ENCODE measurements at places on chromosomes 3 and 15.

DNA sequence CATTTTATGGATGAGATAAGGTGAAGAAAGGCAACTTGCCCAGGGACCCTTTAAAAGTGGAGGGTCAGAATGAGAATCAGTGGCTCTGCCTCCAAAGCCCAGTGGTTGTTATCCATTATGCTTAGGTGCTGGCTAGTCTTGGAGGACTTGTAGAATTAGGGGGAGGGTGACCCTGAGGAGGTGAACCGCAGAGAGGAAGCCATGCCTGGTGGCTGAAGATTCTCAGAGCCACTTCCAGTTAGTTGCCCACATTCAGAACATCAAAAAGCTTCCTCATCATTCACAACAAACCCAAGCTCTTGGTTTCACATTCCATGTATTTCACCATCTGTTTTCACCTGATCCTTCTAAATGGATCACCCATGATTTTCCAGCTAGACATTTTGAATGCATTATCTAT is 11.2 kb downstream of the EBLN2 start:
- no peak for DNase-seq

DNA sequence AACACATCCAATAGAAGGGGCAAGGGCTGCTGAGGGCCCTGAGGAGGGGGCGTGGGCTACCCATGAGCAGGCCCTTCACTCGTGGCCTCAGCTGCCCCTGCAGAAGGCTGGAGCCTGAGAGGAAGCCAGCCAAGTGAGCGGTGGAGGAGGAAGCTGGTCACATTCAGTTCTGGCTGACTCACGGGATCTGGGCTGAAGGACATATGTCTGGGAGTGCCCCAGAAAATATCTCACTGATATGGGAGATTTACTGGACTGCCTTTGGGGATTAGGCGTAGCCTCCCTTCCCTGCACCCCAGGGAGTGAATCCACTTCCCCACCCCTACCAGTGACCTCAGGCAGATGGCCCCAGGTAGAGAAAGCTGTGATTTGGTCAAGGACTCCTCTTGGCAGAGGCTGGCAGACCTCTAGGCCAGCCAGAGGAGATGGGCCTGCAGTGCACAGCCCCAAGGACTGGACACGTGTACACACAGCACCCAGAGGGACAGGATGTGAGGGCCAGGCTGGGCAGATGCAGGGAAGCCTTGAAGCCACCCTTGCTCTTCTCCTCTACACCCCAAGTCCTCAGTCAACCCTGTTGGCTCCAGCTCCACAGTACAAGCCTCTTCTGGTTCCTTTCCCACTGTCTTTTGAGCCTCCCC is 14.2 kb upstream of the ANKDD1A start:
- DNase-seq = no peak

- DNase-seq = peak; percentile 30
These were observed 1.7 kb upstream of the LINGO1 start for GRCh38 chr15:77634266-77634962.

- no peak for DNase-seq
These were observed 10.3 kb downstream of the STOML1 start for GRCh38 chr15:73981761-73982221.

- no peak for DNase-seq
These were observed 116.8 kb upstream of the UBE2E2 start for GRCh38 chr3:23086331-23086730.

DNA sequence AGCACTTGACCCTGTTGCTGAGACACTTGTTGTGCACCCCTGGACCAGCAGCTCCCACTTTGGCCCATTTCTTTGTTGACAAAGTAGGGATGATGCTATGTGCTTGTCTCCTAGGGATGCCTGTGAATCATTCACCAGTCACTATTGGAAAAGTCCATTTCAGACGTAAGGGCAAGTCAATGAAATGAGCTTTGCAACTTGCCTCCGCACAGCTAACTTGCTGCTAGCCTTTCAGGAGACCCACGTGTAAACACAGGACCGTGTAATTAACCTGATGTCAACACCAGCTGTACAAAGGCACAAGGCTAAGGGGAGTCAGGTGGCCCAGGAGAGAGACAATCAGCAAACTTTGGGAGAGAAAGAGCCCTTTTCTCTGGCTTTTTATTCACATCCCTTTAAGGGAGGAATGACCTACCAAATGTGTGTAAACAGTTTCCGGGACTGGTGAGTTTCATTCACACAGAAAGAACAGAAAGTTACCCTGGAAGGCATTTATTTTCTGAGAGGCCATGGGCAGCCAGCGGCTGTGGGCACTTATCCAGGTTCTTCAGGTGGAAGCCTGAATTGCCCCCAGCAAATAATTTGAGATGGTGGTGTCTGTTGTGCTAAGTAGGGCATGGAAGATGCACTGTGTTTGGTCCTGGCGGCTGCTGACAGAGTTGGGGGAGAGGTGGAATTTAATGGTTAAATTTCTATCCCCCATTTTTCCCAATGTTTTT is 54.0 kb downstream of the TIPARP start:
- DNase-seq = no peak

DNA sequence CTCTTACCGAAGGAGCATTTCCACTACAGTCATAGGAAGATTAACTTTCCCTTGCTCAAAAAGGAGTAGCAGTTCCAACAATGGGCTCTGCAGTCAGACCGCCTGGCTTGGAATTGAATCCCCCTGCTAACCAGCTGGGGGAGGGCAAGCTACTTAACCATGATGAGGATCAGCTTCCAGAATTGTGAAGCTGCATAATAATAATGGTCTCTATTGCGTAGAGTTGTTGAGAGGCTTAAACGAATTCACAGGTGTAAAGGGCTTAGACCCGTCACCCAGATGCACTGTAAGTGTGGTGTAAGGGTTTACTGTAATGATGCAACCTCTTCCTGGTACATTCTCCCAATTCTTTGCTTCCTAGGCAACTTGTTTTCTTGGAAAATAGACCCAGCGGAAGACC is 185.2 kb upstream of the RGMA start:
- no peak for DNase-seq

GRCh38 chr3:12574661-12575060 is 17.8 kb downstream of the MKRN2 start:
- DNase-seq = no peak

DNA sequence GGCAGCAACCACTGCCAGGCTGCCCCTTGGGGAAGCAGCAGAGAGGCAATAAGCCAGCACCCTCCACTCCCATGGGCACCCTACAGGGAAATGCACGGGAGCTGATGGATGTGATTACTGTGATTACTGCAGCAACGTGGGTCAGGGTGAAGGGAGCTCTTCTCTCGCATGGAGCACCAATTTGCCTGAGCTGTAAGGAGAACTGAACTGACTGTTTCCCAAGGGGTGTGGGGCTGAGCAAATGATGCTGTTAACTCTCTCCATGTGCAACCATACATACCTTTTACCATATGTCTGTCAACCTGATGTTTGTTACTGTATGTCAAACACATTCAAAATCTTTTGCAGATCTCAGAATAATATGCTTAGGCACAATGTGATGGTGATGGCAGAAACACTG is 680.6 kb downstream of the SQOR start:
- no peak for DNase-seq

DNA sequence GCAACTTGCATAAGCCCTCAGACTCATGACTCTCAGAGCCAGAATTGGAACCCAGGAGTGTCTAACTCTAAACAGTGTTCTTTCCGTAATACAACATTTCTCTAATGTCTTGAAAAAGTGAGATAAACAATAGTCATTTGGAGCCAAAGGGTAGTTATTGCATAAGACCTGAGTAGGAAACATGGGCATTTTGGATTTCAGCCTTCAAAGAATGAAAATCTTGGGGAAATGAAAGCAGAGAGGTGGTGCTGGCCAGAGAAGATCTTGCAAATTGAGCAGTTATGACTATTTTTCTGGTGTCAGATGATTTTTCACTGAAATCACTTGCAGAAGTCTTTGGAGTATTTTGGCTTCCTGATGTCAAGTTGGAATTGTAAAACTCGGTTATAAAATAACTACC is 379.4 kb downstream of the DIPK2A start:
- no peak for DNase-seq

- DNase-seq = no peak
These were observed 149.7 kb downstream of the KLF13 start for GRCh38 chr15:31476236-31476810.

- DNase-seq = peak; percentile 77
These were observed 353.5 kb downstream of the MCTP2 start for GRCh38 chr15:94584833-94585244.

DNA sequence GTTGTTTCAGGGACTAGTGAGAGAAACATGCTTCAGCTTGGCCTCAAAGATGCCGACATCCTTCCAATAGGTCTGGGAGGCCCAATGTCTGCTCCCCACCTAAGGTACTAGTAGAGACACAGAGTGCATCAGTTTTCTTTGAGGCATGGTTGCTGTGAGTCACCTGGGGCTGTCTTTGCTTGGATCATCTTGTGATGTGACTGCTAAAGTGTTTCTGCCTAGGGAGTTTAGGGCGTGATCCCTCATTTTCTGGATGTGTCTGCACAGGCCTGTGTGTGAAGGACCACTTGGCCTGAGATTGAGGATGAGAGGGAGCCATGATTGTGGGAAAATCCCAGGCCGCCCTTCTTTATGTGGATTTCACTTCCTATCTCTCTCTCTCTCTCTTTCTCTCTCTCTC is 4.8 kb downstream of the GASK1A start:
- DNase-seq = no peak

GRCh38 chr3:116432795-116433194 is 12.5 kb downstream of the LSAMP start:
- no peak for DNase-seq

- no peak for DNase-seq
These were observed 32.6 kb upstream of the MTHFS start for GRCh38 chr15:79929412-79929811.

GRCh38 chr15:52181938-52182780 is 9.0 kb downstream of the GNB5 start:
- DNase-seq = no peak

DNA sequence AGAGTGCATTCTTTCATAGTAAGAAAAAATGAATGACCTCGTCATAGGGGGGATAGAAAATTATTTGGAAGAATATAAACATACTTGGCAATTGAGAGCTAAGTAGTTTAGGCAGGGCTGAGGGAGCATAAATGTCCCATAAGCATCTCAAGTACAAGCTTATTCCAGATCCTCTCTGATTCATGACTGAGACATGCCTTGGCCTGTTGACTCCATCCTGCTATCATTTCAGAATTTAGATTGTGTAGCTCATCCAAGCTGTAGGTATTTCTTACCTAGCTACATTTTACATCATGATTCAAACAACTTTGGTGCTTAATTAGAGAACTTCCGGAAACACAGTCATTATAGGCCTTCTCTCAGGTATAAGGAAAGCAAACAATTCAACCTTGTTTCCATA is 12.3 kb downstream of the POGLUT1 start:
- no peak for DNase-seq

- no peak for DNase-seq
These were observed 245.9 kb upstream of the TOPAZ1 start for GRCh38 chr3:43995547-43996378.

GRCh38 chr3:55974421-55975165 is 487.5 kb upstream of the WNT5A start:
- no peak for DNase-seq
